ENCODE measurements at places on chromosomes 13 and 19.

- DNase-seq, result no peak
These were observed 19.7 kb downstream of the METTL21C start for GRCh38 chr13:102675115-102675514.

DNA sequence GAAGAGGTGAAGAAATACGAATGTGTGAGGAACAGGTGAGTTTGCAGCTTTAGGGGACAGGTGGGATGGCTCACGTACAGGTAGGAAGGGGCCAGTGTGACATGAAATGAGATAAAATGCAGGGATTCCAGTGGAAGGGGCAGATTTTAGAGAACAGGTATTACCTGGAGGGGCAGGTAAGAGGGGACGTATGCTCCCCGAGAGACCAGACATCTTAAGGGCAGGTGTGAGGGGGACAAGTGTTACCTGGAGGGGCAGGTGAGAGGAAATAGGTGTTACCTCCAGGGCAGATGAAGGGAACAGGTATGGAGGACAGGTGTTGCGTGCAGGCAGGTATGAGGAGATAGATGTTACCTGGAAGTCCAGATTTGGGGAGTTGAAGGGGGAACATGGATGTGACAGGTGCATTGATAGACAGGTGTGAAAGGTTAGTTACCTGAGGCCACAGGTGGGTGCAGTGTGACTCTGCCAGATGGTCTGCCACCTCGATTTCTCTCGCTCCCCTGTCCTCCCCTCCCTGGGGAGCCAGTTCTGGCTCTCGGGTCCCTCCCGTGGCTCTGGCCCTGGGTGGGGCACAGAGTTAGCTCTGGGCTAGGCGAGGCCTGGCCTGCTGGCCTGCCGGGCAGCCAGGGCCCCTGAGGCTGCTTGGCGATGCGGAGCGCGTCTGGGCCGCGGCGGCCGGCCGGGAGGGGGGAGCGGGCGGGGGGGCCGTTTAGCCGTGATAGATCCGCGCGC is 2.1 kb downstream of the ERFL start:
- DNase-seq, result no peak

DNA sequence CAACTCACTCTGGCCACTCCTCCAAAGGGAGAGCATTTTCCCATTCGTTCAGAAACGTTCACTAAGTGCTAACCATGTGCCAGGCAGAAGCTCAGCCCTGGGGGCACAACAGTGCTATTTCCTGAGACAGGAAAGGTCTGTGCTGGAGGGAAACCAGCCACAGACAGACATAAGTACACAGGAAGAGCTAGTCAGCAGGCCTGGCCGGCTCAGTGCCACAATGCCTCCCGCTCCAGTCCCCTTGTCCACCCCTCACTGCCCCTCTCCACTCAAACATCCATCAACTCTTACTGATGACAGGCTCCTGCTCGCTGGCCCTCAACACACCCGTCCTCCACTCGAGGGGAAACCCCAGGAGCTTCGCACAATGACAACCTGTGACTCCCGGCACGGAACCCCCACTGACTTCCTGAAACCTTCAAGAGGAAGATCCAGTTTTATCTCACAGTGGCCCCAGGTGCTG is 11.3 kb upstream of the PLA2G4C start:
- DNase-seq, result no peak

GRCh38 chr19:9171393-9171991 is 7.3 kb upstream of the OR7D2 start:
- DNase-seq, result no peak

GRCh38 chr13:99463646-99464397 is 37.5 kb upstream of the TM9SF2 start:
- DNase-seq, result no peak

- no peak for DNase-seq
These were observed 39.6 kb downstream of the SHISA2 start for GRCh38 chr13:26011996-26012821.

DNA sequence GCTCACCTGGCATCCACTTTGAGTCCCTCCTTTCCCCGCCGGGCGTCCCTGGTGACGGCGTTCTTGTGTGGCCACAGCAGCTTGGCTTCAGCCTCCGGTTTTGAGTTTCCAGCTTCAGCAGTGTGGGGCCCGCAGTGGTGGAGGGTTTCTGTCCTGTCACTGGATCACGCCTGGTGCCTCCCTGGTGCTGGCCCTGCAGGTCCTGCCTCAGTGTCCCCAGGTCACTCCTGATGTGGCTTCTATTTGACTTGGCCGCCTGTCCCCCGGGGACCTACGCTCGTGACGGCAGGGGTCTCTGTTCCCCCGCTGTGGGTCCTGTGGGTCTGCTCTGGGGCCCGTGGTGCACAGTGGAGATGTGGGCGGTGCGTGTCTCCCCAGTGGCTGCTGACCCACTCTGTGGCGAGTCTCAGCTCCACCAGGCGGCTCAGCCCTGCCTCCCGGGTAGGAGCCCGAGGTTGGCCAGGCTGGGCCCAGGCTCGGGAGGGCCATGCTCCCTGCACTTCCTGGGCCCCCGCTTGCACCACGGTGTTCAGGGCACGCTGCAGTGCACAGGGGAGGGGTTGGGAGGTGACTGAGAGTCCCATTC is 1.9 kb downstream of the ATP4B start:
- no peak for DNase-seq

DNA sequence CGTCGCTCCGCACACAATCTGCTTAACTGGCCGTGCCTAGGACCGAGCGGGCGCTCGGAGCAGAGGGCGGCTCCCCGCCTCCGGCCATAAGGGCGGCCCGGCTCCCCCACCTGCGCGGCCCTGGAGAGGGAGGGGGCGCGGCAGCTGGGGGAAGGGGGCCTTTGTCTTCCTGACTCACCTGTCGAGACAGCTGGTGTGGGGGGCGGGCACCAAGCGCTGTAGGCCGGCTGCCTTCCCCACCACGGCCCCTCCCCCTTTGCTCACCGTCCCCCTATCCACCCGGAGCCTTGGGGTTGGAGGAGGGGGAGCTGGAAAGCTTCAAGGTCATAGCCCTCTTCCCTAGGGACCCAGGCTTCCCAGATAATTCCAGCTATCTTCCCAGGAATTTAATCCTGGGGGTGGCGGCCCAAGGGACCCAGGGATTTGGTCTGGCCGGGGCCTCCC is 1.2 kb downstream of the VASP start:
- DNase-seq, result no peak

- DNase-seq, result no peak
These were observed 681 bp downstream of the ZNF837 start for GRCh38 chr19:58380037-58380661.

- DNase-seq, result no peak
These were observed 12.0 kb upstream of the NANOS3 start for GRCh38 chr19:13864667-13865570.

GRCh38 chr13:42969565-42970172 is 22.4 kb downstream of the EPSTI1 start:
- peak; percentile 3 for DNase-seq

DNA sequence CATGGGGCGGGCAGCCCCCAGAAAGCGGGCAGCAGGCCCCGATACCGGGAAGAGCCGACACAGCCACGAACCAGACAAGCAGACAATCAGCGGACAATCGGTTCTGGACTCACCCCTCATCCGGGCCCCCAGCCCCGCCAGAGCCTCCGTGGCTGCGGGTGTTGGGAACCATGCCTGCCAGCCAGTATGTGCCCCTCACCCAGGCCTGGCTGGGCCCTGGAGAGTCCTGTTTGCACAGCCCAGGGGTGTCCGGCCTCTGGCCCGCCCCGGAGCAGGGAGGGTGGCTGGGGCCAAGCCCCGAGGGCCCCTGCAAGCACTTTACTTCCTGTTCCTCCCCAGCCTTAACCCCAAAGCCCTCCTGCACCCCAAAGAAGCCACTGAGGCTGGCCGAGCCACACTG is 7.8 kb downstream of the PODNL1 start:
- no peak for DNase-seq

DNA sequence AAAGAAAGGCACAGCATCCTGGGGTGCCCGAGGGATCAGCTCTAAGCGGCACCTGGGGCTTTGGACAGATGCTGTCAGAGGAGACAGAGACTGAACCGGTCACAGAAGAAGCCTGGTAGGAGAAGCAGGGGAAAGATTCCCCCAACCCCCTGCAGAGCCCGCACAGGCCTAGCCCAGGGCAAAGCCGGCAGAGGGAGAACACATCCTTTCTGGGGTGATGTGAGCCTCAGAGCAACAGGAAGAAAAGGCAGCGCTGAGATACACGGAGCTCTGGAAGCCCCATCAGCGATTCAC is 101.2 kb downstream of the CRYL1 start:
- no peak for DNase-seq

GRCh38 chr19:35033067-35034004 is 3.1 kb downstream of the SCN1B start:
- DNase-seq, result no peak

GRCh38 chr13:77389625-77390000 is 62.7 kb upstream of the MYCBP2 start:
- DNase-seq, result no peak

GRCh38 chr19:49858088-49858985 is 7.4 kb downstream of the PTOV1 start:
- DNase-seq, result no peak

- no peak for DNase-seq
These were observed 208.4 kb upstream of the RXFP2 start for GRCh38 chr13:31530922-31531321.

GRCh38 chr19:21947775-21948174 is 63.0 kb downstream of the ZNF208 start:
- no peak for DNase-seq

DNA sequence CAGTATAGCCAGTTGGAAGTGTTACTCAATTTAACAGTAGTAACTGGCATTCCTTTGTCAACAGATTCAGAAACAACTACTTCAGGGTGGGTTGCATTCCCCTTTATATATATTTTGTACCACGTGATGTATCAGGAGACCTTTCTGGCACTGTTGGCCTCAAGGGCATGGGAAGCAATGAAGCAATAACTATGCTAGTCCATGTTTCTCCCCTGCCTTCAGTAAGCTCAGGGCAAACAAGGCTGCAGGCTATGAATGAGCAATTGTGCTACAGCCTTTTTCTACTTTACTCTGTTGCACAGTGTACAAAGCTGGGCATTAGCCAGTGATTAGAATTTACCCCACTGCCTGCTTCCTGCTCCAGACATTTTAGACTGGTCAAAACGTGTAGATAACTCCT is 348.8 kb downstream of the GPC5 start:
- no peak for DNase-seq

DNA sequence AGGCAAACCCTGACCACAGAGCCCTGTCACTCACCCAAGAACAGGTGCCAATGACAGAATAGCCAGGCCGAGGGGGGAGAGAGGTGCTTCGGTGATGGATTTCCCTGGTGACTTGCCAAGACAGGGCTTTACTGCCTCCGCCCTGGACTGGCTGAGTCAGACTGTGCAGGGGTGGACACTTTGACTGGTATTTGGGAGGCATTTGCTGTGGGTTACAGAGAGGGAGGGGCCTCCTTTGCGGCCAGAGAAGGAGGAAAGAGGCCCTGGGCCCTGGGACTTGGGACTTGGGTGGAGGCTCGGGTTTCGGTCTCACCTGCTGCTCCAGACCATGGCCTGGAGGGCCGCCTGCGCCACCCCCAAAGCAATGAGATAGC is 4.6 kb upstream of the EPS8L1 start:
- no peak for DNase-seq

DNA sequence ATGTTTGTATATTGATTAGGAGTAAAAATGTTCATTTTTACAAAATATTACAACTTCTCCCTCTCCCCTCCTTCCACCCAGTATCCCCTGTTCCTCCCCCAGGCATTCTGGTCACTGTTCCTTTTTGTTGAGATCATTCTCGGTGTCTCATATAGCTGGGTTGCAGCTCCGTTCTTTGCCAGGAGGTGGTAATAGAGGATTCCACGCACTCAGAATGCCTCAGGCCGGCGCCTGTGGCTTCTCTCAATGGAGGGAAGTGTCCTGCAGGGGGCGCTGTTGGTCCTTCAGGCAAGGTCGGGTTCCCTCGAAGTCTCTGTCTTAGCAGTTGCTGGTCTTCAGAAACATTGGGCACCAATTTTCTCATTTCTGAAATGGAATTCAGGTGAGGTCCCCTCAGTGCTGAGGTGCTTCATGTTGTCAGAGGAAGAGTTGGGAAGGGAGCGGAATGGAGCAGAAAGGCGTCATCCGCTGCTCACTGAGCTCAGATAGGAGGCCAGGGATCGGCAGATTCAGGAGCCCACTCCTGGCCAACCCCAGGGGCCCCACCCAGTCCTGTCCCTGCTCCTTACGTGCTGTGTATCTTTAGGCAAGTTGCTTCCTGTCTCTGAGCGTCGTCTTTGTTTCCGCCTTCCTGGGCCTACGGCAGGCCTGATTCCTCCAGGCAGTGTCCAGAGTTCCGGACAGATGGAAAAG is 10.3 kb upstream of the GARIN5A start:
- DNase-seq, result peak; percentile 15

GRCh38 chr19:11626252-11626651 is 29.0 kb downstream of the ZNF627 start:
- DNase-seq, result no peak

DNA sequence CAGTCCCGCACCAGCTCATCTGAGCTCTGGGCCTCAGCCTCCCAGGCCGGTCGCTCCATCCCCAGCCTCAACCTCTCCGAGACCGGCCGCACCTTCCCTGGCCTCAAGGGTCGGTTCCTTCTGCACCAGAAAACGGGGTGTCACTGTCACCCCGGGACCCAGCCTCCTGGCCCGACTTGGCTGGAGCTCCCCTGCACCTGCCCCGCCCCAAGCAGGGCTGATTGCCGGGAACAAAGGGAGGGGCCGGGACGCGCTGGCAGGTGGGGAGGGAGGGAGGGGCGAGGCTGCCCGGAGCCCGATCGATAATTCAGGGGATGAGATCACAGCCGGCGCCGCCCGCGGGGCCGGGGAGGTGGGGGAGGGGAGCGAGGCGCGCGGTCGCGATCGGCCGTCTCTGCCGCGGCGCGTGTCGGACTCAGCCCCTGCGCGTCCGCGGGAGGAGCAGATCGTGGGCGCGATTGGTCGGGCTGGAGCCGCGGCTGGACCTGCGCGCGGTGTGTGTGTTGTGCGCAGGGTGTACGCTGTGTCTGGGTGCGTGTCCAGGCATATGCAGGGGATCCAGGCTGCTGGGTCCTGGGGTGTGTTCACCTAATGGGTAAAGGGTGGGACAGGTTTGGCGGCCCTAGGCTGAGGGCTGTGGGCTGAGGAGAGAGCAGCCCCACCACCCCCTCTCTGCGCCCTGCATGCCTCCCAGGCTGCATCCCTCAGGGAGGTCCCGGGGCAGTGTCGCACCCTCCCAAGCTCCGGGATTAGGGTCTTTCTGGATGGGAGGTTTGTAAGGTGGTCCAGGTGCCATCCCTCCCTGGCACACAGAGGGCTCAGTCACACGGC is 1.1 kb upstream of the SHC2 start:
- no peak for DNase-seq

DNA sequence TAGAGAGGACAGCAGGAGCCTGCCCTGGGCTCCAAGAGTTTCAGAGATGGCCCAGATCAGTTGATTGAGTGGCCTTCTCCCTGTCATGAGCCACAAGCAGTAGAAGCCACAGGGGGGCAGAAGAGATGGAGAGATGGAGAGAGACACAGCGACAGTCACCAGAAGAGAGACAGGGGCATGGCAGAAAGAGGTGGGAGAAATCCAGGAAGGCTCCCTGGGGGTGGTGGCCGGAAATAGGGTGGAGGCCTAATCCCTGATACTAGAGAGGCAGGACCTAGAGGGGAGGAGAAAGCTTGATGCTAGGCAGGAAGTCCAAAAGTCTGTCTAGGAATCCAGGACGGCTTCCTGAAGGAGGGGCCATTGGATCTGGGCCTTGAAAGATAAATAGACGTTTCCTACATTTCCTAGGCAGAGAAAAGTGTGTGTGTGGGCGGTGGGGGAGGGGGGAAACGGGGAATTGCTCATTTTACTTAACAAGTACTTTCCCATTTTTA is 9.6 kb upstream of the TPM4 start:
- DNase-seq, result no peak

- DNase-seq, result peak; percentile 52
These were observed 2.0 kb downstream of the ETV2 start for GRCh38 chr19:35643255-35644205.
